Neural crest cell (in vitro differentiated cells): ENCODE measurements at places on chromosomes 16 and 17. TPM values are rescaled to one million over a fixed set of nuclear protein-coding genes. Genes with fewer than 3 reads are reported as not detected.

GRCh38 chr16:10879681-10880589 lies 2.9 kb downstream of the CIITA start:
- DNase-seq = no peak

GRCh38 chr16:3054965-3055733 lies 8.8 kb downstream of the MMP25 start:
- no peak for DNase-seq

DNA sequence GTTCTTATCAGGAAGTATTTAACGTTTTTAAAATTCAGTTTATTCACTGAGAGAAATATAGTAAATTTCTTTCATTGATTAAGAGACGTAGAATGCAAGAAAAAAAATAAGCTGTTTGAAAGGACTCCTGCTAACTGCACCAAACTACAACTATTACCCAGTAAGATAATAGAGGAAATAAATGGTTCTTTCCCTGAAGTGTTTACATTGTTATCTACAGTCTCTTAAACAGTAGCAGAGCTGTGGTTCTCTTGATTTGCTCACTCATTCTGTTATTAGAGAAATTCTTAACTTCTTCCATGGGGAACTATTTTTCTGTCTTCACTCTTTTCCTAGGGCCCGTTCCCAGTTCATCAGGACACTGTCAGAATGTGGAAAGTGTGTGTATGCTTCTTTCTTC lies 973.0 kb downstream of the KCNJ2 start:
- DNase-seq = no peak

DNA sequence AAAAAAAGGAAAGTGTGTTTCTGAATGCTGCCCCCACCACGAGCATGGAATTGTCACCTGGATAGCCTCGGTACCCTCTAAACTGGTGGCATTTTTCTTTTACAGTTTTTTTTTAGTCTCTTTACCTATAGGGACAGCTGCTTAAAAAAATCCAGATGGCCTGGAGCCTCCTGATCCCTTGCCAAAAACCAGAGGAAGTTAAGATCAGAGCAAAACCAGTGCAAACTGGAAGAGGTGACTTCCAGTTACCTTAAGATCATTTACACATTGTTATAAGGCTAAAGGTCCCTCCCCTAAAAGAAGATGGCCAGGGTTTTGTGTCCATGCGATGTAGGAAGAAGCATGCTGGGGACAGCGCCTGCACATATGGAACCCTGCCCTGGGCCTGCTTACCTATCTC lies 3.5 kb downstream of the MEFV start:
- no peak for DNase-seq

GRCh38 chr16:73847090-73847489 lies 449.5 kb upstream of the PSMD7 start:
- no peak for DNase-seq

DNA sequence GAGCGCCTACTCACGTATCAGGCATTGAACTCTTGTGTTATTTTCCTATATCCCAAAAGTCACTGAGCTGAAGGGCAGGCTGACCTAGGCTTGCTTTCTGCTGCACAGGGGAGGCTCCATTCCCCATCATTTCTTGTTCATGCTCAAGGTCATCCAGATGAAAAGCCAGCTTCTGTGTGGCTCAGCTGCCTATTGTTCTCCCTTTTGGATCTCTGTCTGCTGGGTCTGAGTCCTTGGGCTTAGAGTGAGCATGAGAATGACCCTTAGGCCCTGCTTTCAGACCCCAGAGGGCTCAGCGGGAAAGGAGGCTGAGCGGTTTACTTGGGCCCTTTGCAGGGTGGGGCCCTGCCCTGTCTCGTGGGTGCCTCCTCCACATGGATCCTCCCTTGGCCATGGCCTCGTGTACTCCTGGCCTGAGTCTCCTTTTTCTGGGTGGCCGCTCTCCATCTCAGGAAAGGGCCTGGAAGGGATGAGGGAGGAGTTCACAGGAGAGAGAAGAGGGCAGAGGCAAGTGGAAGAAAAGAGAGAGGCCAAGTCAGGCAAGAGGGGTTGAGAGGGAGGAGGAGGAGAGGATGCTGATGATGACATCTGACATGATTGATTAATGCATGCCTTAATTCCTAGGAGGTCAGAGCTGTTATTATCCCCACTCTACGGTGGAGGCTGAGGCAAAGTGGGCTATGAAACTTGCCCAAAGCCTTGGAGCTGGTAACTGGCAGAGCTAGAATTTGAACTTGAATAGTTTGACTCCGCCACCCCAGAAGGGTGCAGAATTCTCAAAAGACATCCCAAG lies 19.8 kb upstream of the MAP3K14 start:
- no peak for DNase-seq

GRCh38 chr16:6827267-6827666 lies 505.4 kb upstream of the RBFOX1 start:
- no peak for DNase-seq

DNA sequence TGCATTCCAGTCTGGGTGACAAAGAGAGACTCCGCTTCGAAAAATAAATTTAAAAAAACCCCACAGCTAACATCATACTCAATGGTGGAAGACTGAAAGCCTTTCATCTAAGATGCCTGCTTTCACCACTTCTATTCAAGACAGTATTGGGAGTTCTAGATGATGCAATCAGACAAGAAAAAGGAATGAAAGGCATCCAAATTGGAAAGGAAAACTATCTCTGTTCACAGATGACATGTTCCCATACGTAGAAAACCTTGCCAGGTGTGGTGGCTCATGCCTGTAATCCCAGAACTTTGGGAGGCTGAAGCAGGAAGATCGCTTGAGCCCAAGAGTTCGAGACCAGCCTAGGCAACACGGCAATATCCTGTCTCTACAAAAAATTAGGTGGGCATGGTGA lies 31.1 kb downstream of the RANBP10 start:
- DNase-seq = no peak

DNA sequence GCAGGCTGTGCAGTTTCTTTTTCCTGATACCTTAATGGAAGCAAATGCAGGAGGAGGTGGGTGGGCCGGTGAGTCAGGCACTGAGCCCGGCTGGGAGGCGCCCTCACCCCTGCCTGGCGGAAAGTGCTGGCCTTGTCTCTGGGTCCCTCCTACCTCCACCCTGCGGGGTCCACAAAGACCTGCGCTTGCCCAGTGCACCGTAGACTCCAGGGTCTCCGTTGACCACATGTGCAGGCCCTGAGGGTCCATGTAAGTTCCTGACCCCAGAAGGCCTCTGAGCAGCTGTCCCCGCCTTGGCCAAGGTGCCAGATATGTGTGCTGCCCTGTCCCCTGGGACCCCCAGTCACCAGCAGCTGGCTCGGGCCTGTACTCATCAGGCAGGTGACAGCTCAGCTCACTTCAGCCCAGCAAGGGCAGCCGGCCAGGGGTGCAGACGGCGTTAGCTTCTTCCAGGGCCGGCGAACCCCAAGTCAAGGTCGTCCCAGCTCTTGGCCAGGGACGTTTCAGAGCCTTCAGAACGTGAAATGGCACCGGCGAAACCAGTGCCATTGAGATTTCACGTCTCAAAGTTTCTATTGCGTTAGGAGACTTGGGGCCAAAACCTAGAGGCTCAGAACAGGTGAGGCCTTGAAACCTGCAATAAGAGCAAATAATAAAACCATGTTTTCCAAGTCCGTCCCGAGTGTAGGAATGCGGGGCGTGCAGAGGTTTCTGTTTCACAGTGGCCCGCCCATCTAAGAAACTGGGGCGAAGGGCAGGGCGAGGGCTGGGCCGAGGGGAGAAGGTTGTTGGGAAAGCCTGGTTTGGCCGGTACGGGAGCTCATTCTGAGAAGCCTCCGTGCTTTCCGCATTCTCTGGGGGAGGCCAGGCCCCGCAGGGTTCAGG lies 12.1 kb downstream of the METRNL start:
- no peak for DNase-seq

DNA sequence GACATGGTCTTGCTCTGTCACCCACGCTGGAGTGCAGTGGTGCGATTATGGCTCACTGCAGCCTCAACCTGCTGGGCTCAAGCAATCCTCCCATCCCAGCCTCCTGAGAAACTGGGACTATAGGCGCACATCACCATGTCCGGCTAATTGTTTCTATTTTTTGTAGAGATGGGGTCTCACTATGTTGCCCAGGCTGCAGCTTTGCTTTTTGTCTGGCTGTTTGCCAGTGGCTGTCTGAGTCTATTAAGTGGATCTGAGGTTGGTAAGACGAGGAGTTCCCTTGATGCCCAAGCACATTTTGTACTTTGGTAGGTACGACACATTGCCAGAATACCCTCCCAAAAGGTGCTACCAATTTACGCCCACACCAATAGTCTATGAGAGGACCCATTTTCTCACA lies 5.1 kb downstream of the TBX21 start:
- no peak for DNase-seq

DNA sequence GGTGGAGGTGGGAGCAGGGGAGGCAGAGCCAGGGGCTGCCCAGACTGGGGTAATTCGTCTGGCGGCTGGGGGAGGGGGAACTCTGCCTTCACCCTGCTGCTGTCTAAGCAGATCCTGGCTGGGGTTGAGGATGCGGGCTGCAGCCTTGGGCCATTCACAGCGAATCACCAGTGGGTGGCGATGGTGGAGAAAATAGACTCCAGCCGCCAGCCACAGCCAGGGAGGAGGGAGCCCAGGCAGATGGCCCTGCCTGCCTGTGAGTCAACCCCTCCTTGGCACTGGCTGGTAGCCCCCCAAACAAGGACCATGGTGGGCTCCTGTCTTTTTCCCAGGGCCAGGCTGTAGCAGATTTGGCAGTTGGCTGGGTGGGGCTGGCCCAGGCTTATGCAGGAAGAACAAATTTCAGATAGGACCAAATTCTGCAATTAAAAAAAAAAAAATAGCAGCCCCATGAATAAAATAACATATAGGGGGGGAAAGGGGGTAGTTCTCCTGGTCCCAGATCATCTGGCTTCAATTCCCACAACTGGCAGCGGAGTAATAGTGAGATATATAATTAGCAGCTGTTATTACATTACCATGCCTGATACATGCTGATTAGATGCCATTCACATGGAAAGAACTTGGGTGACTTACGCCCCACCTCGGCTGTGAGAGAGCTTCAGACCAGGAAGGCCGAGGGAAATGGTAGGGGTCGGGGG lies 41.5 kb upstream of the CDH5 start:
- DNase-seq = peak; percentile 26

DNA sequence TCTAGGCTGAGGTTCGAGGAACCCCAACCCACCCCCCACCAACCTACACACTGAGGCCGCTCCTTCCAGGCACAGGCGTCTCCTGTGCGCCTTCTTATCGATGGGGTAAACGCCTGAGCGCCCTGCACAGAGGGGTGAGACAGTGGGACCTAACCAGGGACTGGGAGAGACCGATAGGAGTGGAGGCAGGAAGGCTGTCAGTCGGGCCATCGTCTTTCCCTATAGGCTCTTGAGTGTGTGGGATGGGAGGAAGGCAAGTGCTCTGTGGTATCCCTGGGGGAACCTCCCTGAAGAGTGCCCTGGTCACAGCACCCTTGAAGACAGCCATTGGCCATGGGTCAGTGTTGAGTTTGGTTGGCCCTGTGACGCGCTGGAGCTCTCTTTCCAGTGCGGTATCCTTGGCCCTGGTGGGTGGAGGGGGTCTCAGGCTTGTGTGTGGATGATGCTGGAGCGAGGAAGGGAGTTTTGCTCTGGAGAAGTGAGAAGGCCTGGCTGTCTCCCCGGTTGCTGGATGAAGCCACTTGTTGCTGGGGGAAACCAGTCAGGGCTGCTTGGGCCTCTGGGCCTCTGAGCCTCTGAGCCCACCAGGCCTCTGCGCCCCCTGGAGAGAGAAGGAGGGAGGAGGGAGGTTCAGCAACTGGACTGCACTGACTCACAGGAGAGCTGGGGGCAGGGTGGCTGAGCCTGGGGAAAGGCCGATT lies 1.7 kb downstream of the GPRC5C start:
- no peak for DNase-seq

GRCh38 chr16:80347900-80348299 lies 192.9 kb upstream of the DYNLRB2 start:
- no peak for DNase-seq

GRCh38 chr16:64749346-64749745 lies 372.5 kb downstream of the CDH11 start:
- DNase-seq = no peak

DNA sequence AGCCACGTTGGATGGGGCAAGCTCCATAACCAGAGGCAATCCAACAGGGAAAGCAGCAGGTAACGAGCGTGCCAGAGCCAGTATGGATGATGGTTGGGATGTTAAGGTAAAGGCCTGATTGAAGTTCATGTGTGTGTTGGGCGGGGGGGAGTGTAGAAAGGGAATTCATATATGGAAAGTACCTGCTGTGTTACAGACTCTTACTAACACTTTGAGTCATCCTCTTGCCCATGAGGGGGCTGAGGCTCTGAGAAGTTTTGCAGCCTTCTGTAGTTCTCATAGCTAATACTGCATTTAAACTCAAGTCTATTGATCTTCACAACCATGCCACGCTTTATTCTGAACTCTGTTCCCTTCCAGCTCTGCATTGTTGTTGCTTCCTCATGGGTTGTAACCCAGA lies 28.5 kb downstream of the SYCE1L start:
- DNase-seq = no peak

- DNase-seq = no peak
Measured at GRCh38 chr17:76515274-76515949, 14.2 kb upstream of the RHBDF2 start.

DNA sequence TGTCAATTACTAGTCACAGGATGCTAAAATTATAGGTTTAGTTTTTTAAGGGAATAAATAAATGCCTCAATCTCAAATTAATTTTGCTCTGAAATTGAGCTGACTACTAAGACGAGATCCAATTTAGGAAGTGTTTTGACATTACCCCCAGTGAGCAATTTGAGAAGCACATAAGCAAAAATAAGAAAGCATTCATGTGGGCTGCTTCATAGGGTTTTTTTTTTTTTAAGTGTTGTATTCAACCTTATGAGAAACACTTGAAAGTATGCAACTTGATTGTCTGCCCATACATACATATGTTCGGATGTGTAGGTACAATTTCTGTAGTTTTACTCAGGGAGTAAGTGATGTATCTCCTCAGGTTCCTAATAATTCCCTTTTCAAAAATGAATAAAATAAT lies 77.6 kb downstream of the PRKCA start:
- DNase-seq = no peak

GRCh38 chr16:3038256-3038655 lies 1.5 kb upstream of the BICDL2 start:
- no peak for DNase-seq

GRCh38 chr16:2257726-2258125 lies 6.3 kb upstream of the ECI1 start:
- DNase-seq = no peak

Gene SAMD14
- 26.1 and 28.7 TPM in 2 replicates for total RNA-seq

Gene TBC1D3K
- total RNA-seq = not detected in 2 replicates

Gene KCNJ2
- total RNA-seq = 0.47 and 0.48 TPM in 2 replicates

Gene MYH3
- 3.6 and 3.8 TPM in 2 replicates for total RNA-seq

Gene METTL23
- total RNA-seq = 28.7 and 32.3 TPM in 2 replicates

Gene DNAI2
- not detected in 2 replicates for total RNA-seq

Gene TAT
- not detected in 2 replicates for total RNA-seq

Gene VTN
- 0.40 and 0.68 TPM in 2 replicates for total RNA-seq

Gene ZNF597
- total RNA-seq = 2.0 and 2.2 TPM in 2 replicates

Gene TEX19
- 0.20 and 0.23 TPM in 2 replicates for total RNA-seq

Gene CORO6
- 2.7 and 3.1 TPM in 2 replicates for total RNA-seq
